ENCODE measurements at places on chromosomes 7 and 10.
A peak's percentile ranks its signal among the peaks of the same experiment; 100 is the strongest.

DNA sequence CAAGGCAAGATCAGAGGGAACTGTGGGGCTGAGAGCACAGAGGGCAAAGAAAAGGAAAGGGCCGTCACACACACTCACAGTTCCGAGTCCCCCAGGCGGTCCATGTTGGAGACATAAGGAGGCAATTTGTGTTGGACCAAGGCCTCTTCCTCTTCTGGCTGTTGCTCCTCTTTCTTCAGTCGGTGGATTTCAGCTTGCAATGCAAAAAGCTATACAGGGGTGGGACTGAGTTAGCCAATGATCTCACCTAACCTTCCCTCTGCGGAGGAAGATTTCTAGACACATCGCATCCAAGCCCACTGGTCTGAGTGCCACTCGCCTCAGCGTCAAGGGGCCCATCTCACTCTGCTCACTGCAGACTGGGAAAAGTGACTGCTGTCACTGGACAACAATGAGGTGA, 5.5 kb downstream of the WDR91 start:
- DNase-seq: no peak

DNA sequence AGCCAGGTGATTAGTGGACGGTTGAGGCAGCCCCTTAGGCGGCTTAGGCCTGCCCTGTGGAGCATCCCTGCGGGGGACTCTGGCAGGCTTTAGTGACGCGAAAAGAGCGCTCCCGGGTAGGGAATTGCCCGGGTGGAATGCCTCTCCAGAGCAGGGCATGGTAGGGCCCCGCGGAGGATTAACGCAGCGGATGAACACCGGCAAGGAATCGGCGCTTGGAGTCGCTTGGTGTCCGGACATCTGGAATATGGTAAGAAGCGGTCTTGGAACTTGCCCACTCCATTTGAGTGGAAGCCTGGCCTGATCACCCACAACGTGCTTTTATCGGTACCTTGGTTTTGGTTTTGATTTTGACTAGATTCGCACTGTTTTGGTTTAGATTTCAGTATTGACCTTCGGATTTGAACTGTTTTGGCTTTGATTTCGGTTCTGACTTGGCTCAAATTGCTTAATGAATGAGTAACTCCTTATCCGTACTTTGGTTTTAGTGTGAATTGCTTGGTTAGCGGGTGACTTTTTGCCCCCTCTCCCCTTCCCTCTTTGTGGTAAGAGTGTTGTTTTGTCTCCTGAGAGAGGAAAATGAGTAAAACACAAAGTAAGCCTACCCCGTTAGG, 24.2 kb upstream of the CHST3 start:
- no peak for DNase-seq

DNA sequence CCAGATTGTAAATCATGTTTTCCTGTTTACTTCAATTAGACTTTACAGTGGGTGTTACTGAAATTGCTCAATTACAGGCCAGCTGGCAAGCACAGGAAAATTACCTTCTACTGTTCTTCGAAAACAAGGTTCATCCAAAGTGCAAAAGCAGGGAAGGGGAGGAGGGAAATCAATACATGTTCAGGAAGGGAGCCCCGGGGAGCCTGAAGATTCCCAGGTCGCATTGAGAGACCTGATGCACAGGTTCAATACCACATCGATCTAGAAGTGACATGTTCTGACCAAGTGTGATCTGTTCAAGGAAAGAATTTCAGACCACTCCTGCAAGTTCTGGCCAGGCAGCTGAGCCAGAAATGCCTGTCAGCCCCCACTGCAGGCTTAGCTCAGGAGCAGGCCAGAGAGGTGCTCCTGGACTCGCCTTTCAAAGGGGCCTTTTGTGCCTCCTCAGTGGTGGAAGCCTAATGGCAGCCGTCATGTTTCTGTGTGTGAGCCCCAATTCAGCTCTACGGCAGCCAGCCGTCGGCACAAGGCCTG, 35.9 kb downstream of the FAM53B start:
- DNase-seq: no peak

- DNase-seq: no peak
These were observed 295.0 kb upstream of the IGFBP3 start for GRCh38 chr7:46215987-46216567.

GRCh38 chr7:114084472-114085312, 165.9 kb upstream of the PPP1R3A start:
- DNase-seq: no peak

DNA sequence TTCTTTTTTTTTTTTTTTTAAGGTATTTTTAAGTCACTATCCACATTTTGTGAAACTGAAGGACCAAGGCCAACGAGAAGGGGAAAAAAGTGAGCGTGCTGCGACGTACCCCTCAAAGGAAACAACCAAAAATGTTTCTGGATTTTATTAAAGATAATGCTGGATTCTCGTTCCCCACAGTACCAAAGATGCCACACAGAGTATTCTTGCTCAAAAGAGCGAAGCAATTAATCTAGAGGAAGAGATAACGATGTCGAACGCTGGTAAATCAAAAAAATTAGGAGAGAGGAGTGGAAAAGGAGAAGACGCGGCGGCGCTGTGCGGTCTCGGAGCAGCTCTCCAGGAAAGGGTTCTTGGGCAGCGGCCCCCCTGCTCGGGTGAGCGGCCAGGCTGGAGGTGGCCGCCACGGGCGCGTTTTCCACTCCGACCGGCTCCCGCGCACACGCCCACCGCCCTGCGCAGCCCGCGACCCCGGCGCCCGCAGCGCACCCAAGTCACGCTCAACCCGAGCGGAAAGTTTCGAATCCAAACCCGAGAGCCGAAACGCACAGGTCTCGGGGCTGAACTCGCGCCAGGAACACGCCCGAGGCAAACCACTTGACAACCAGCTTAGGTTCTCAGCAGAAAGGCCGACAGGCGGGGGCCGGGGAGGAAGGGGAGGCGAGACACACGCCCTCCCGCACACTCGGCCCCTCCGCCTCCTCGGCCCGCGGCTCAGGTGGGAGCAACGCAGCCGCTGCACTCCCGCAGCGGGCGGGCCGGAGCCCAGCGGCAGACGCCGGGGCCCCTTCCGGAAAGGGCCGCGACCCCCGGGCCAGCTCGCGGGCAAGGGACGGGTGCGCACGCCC, 989 bp downstream of the SRPK2 start:
- DNase-seq: peak; percentile 24

- no peak for DNase-seq
These were observed 197.9 kb upstream of the BMPER start for GRCh38 chr7:33707427-33707826.

GRCh38 chr7:33423646-33424020, 294.3 kb downstream of the BBS9 start:
- DNase-seq: no peak

- DNase-seq: peak; percentile 55
These were observed 28.6 kb downstream of the SMKR1 start for GRCh38 chr7:129530795-129531391.

GRCh38 chr7:1401011-1401410, 58.3 kb downstream of the MICALL2 start:
- DNase-seq: no peak

- DNase-seq: no peak
These were observed 42.2 kb downstream of the SLC29A4 start for GRCh38 chr7:5324961-5325360.

DNA sequence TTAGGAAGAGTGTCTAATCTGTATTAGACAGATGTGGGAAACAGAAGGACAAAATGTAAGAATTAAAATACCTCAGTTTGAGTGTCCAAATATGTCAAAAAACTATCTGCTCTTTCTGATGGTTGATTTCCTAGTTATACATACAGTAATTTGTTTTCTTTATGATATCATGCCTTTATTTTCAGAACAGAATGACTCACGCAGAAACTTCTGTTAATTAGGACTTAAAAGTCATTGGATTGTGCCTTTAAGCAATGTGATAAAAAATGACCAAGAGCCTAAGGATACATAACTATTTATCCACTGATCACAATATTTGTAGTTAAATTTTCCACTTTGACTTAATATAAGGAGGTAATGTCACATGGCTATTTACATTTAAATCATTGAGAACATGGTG, 206.7 kb upstream of the PTPRZ1 start:
- DNase-seq: no peak

- no peak for DNase-seq
These were observed 102.5 kb upstream of the CCDC6 start for GRCh38 chr10:60008816-60009215.

GRCh38 chr7:1733908-1734730, 64.0 kb downstream of the ELFN1 start:
- no peak for DNase-seq

GRCh38 chr10:82572744-82573143, 697.8 kb downstream of the NRG3 start:
- DNase-seq: no peak

- no peak for DNase-seq
These were observed 116.7 kb downstream of the SEMA3E start for GRCh38 chr7:83532219-83532618.

DNA sequence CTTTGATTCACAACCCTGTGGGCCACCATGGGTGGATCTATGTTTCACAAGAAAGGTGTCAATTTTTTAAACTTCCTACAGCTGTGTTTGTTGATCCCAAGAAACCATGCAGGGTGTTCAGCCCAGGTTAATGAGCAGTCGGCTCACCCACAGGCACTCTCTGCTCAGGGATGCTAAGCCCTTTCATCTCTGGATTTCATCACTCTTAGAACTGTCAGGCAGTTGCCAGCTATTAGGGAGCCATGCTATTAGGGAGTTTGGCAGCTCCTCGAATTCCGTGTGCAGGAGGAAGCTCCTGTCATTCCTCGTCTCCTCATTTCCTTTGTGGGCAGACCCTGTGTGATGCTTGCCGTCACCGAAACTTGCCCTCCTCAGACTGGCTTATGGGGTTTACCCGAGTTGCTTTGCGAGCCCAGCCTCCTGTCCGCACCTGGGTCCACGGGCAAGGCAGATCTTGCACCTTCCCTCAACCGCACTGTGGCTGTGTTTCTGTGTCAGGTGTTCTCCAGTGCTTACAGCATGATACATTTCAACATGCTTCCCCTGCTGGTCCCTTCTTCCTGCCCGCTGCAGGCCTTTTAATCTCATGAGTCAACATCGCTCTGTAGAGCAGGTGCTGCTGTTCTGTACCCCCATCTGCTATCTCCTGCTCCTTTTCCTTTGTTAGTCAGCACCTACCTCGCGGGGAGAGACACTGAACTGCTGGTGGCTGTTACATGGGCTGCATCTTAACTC, 509.8 kb downstream of the SUGCT start:
- no peak for DNase-seq
